ENCODE measurements at places on chromosomes 1 and 21. TPM values are rescaled to one million over a fixed set of nuclear protein-coding genes. Genes with fewer than 3 reads are reported as not detected.
A peak's percentile ranks its signal among the peaks of the same experiment; 100 is the strongest.

DNA sequence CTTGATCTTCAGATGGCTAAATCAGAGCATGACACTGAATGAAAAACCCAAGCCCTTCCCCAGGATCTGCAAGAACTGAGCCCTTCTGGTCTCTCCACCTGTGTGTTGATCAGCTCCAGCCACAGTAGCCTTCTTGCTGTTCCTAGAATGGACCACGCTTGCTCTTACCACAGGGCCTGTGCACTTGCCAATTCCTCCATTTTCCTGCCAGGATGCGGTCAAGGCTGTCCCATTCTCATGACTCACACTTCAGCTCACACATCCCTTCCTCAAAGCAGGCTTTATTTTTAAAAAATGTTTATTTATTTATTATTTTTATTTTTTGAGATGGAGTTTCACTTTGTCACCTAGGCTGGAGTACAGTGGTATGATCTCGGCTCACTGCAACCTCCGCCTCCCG, 43.6 kb upstream of the GRHL3 start:
- no peak overlapping the region for H3K4me3 ChIP-seq
- DNase-seq, result no peak
- peaks cover 3% of the 10 kb centered on the region for H3K4me1 ChIP-seq
- H3K27me3 ChIP-seq, result peaks cover 11% of the 10 kb centered on the region
- H3K27ac ChIP-seq, result no peak overlapping the region

- no peak for DNase-seq
- no peak overlapping the region for H3K4me3 ChIP-seq
- no peaks in the 10 kb centered on the region for H3K27me3 ChIP-seq
- no peaks in the 10 kb centered on the region for H3K4me1 ChIP-seq
- no peak overlapping the region for H3K27ac ChIP-seq
Measured at GRCh38 chr1:81029266-81029665, 771.5 kb upstream of the ADGRL2 start.

- H3K36me3 ChIP-seq, result no peaks in the 10 kb centered on the region
- H3K4me1 ChIP-seq, result peaks cover under 1% of the 10 kb centered on the region
- H3K27ac ChIP-seq, result no peak overlapping the region
- no peak for DNase-seq
- no peak overlapping the region for H3K4me3 ChIP-seq
Measured at GRCh38 chr1:236275586-236275985, 6.2 kb downstream of the ERO1B start.

PTPN22 gene
- total RNA-seq, result 0.35 TPM

DNA sequence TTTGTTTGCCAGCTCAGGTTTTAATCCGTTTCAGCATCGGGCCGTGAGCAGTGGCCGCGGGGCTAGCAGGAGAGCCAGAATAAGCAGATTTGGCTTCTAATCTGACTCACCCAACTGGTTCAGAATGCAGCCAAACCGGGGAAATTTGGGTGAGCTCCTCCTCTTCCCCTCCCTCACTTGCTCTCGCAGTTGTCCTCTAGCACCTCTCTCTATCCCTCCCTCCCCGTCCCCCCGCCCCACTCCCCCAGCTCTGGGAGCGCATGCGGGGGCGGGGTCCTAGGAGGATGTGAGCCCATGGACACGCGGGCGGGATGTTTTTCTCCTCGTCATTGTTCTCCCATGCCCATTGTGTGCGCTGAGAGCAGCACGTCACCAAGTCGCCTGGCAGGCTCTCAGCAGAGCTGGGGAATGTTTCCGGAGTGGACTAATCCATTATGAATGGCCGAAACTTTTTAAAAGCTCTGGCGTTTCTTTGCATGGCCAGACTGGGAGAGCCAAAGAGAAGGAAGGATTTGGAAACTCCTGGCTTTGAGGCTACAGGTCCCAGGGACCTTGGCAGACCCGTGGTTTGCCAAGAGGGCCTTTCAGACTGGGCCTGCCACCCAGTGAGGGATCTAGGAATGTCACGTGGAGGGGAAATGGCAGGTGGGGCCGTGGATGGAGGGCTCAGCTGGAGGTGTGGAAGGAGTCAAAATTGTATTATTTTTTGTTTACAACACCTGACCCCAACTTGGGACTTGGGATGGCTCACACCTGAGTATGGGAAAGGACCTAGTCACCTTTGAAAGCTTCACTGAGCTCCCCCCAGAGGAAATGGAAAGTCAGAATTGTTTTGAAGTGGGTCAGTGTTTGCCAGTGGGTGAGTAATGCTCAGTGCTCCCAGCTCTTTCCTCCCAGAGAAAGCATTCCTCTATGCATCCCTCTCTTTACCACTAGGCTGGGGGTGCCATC, 39.2 kb downstream of the CDK18 start:
- no peak overlapping the region for H3K4me3 ChIP-seq
- H3K36me3 ChIP-seq, result no peaks in the 10 kb centered on the region
- peak overlapping the region; percentile 89 for H3K27ac ChIP-seq
- peaks cover 24% of the 10 kb centered on the region for H3K27me3 ChIP-seq
- peak; percentile 89 for DNase-seq

PKLR gene
- 0.04 TPM for total RNA-seq

GRCh38 chr1:109393617-109394233, 4.0 kb downstream of the SORT1 start:
- H3K4me1 ChIP-seq, result peaks cover 37% of the 10 kb centered on the region
- H3K27me3 ChIP-seq, result peaks cover 3% of the 10 kb centered on the region
- peak overlapping the region; percentile 80 for H3K27ac ChIP-seq

GRCh38 chr1:21491488-21492355, 17.5 kb upstream of the ALPL start:
- H3K4me3 ChIP-seq, result no peak overlapping the region
- H3K27me3 ChIP-seq, result peaks cover 14% of the 10 kb centered on the region
- DNase-seq, result peak; percentile 41
- H3K36me3 ChIP-seq, result no peaks in the 10 kb centered on the region
- H3K27ac ChIP-seq, result no peak overlapping the region

DNA sequence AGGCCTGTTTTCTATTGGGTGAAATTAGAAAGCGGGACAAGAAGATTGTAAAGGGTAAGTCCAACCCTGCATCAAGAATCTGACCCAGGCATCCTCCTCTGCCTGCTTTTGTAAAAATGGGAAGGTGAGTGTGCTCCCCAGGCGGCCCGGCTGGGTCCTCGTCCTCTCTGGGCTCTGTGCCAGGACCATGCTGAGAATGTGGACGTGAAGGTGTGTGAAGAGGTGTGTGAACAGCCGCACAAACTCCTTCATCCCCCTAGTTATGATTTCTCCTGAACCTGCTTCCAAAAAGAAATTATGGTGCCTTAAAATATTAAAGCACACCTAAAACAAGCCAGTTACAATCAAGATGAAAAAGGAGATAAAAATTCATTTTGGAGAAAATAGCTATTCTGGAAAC, 185.7 kb downstream of the IGSF21 start:
- no peaks in the 10 kb centered on the region for H3K36me3 ChIP-seq
- no peak overlapping the region for H3K4me3 ChIP-seq
- H3K27ac ChIP-seq, result no peak overlapping the region
- H3K4me1 ChIP-seq, result no peaks in the 10 kb centered on the region
- DNase-seq, result no peak

DNA sequence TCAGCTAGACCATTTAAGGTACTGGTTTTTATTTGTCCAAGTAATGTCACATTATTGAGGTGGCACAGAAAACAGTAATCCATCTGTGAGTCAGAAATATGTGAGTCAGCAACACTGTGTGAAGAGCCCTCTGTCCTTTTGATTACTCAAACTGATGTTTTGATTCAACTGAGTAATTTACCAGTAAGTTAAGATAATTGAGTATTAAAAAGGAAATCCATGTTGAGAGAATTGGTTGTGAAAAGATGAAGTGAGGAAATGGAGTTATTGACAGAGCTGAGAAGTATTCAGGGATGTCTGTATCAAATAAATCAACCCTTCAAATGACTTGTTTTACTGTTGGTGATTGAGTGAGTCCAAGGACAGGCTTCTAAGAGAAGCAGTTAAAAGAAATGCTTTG, 302.7 kb upstream of the SGIP1 start:
- DNase-seq, result no peak
- H3K4me1 ChIP-seq, result no peaks in the 10 kb centered on the region
- H3K36me3 ChIP-seq, result no peaks in the 10 kb centered on the region
- no peaks in the 10 kb centered on the region for H3K27me3 ChIP-seq

Data from muscle of leg (tissue), 16 donors.